ENCODE measurements at places on chromosomes 16 and 17.

DNA sequence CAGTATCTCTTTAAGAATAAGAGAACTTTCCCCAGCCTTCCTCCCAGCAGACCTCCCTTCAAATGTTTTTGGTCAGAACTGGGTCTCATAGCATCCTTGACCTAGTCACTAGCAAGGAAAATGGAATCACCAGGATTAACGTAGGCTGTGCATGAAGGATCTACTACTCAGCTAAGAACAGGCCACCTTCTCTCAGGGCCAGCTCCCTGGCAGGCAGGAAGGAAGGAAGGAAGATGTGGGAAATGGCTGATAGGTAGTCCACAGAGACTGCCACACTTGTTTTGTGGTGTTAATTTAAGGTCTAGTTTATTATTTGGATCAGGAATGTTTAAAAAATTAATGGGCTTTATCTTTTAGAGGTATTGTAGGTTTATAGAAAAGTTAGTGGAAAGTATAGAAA, 136.4 kb downstream of the SPECC1 start:
- no peak for DNase-seq

- DNase-seq: no peak
Observed at GRCh38 chr17:29732613-29733012, 109.9 kb upstream of the CORO6 start.

DNA sequence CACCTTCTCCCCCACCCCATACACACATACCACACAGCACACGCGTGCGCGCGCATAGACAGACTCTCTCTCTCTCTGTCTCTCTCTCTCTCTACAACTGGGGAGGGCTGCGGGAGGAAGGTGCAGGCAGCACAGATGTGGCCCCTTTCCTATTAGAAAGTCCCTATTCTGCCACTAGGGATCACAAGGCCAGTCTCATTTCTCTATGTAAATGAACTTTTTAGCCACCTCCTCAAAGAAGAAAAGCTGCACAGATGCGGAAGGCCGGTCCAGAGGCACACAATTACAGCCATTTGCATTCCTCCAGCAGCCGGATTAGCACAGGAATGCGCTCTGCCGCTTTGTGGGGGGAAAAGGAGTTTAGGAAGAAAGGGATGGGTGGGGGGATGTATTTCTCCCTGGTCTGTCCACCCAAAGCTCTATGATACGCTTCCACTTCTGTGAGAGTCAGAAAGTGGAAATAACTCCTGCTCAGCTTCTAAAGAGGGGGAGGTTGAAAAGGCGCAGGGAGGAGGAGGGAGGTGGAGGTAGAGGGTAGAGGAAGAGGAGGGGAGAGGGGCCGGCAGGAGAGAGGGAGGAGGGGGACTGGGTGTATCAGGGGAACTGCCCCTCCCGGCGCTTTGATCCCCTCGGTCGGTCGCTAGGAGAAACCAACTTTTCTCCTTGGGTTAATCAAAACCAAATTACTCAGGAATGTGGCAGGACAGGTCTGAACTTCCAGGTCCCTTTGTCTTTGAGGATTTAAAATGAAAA, 11.7 kb downstream of the ZFHX3 start:
- DNase-seq: no peak

- no peak for DNase-seq
Observed at GRCh38 chr17:80246266-80246681, 14.4 kb upstream of the RNF213 start.

DNA sequence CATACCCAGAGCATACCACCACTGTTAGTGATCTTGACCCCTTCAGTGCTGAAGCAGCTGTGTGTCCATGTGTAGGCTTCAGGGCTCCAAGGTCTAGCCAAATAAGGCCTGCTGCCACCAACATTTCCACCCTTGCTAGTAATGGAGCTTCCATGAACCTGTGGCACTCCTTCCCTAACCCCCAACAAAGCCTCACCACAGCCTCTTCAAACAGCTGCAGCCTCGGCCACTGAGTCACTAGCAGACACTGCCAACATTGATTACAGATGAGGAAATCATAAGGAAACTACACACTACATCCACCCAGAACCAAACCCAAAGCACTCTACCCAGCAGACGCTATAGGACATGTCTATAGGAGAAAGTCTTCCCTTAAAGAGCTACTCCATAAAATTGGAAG, 610.7 kb downstream of the KCNJ2 start:
- no peak for DNase-seq

- no peak for DNase-seq
Observed at GRCh38 chr16:62926121-62926801, 890.0 kb upstream of the CDH8 start.

DNA sequence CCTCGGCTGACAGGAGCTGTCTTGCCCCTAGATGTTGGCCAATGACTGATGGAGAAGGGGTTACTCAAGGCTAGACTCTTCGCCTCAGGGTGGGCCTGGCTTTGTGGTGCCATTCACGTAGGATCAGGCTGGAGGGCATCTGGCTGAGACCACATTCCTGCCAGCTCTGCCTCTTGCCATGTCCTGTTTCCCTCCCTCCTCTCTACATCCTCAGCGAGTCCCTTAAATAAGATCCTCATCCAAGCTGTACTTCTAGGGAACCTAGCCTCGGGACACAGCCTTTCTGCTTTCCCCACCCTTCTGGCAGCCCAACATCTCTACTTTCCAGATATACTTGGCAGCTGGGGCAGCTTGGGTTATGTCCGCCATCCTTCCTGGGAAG, 27.9 kb upstream of the EFCAB13 start:
- no peak for DNase-seq

DNA sequence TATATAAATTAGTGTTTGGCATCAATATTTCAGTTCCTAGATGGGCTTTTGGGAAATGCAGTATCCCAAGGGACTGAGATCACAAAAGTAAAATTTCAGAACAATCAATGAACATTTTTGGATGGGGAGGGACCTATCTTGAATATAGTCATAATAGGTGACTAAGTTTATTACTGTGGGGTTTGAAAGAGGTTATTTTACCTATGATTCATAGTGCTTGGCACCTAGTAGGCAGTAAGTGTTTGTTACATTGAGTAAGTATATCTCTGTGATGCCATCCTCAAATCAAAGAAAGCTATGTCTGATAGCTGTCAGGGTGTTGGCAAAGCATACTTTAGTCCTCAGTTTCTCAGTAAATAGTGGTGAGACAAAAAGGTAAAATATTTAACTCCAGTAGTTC, 36.9 kb downstream of the ZNF207 start:
- no peak for DNase-seq

DNA sequence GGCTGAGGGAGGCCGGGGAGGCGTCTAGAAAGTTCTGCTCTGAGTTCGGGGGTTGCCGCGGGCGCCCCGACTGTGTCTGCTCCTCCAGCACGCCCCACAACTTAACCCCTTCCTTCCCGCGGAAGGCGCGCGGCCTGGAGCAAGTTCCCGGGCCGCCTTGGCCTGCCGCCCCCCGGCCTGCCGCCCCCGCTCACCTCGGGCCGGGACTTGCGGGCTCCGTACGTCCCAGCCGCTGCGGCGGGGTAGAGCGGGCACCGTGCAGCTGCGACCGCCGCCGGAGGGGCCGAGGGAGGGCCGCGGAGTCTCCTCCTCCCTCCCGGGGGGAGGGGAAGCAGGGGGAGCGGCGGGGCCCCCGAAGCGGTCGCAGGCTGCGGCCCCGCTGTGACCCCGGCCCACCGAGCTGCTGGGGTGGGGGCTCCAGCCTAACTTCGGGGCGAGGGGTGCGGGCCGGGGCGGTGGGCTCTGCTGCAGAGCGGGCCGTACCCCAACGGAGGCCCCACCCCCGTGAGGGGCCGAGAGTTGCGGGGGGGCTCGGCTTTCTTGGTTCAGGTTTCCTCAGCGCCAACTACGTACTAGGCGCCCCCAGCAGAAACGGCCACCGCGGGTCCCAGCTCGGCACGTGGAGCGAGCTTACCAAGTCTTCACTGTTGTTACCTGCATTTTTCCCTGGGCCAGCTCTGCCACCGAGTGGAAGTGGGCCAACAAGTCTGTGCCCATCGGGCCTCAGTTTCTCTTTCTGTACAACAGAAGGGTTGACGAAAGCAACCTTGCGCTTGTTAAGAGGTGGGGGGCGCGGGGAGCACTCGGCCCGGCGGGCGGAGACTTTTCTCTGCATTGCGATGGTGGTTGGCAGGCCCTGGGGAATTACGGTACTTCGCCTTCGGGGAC, at the start of gene CCDC102A:
CCDC102A (minus strand) TSS at position 266 of the 888 bp plus-strand sequence. CDS start 7,394 bp downstream, outside the sequence.
- peak; percentile 83 for DNase-seq

GRCh38 chr17:32914181-32914580, 13.8 kb upstream of the TMEM98 start:
- DNase-seq: peak; percentile 48

- no peak for DNase-seq
Observed at GRCh38 chr16:80982646-80983045, 24.0 kb downstream of the CMC2 start.

GRCh38 chr16:29705030-29705429, 26.1 kb downstream of the QPRT start:
- DNase-seq: no peak

DNA sequence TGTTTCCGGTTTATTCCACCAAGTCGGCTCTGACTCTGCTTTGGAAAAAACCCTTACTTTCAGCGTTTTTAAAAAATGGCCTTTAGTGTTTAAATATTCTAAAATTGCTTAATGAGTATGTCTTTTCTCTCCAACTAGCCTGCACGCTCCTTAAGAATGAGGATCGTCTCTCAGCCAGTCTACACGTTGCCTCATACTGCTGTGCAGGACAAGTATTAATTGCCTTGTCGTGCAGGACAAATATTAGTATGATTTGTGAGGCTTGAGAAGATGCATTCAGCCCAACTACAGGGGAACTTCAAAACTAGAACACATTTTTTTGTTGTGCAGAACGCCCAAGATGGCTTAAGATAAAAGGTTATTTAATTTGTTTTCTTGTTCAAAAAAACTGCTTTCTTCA, 61.2 kb downstream of the MARCHF10 start:
- DNase-seq: no peak

- no peak for DNase-seq
Observed at GRCh38 chr17:56707312-56708219, 114.1 kb downstream of the NOG start.

- DNase-seq: no peak
Observed at GRCh38 chr17:68539548-68540467, 27.6 kb downstream of the PRKAR1A start.

DNA sequence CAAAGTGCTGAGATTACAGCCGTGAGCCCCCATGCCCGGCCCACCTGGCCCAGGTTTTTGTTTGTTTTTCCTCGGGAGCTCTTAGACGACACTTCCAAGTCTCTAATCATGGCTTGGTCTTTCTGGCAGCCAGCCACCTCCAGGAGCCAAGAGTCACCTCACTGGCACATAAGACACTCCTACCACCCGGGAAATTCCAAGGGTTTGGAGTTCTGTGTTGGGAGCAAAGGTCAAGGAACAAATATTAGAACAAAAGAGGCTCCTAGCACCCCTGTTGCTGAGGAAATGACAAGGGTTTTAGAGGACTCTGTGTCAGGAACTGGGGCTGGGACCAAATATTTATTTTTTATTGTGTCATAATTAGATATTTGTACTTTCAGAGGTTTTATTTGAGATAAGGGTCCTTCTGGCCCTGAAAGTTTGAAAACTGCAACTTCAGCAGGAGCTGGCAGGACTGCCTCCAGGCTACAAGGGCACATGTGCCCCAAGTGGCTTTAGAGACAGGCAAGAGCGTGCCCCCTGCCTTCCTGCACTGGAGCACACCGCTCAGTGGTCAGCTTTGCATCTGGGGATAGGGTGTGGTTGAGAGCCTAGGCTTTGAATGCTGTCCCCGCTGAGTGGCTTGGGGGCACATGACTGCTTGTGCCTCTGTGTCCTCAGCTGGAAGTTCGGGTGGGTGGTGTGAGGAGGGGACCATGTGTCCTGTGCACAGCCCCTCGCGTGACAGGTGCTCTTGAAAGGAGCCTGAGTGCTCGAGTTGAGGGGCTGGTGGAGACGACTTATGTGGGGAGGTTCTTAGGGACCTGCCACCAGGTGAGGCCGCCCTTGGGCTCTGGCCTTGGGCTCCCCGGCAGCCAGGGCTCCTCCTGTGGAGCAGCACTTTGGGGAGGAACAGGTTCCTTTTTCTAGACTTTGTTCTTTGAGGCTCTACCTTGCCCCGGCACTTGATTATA, 29.7 kb downstream of the MGRN1 start:
- no peak for DNase-seq

- no peak for DNase-seq
Observed at GRCh38 chr17:62628831-62629555, 1.5 kb downstream of the MRC2 start.

DNA sequence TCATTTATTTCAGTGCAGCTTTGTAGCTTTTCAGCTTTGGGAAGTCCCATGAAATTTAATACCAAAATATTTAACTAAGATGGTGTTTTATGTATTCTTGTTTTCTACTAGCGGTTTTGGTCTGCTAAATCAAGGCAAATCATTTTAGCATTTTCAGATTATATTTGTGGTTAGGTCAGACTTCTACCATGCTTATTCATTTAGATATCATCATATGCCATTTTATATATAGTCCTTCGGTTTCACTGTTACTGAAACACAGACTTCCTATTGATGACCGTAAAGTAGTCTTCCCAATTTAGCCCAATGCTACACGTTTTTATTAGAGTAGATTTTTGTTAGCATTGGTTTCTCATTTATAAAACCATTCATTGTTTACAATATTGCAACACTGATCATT, 5.5 kb downstream of the DYNLRB2 start:
- DNase-seq: no peak

DNA sequence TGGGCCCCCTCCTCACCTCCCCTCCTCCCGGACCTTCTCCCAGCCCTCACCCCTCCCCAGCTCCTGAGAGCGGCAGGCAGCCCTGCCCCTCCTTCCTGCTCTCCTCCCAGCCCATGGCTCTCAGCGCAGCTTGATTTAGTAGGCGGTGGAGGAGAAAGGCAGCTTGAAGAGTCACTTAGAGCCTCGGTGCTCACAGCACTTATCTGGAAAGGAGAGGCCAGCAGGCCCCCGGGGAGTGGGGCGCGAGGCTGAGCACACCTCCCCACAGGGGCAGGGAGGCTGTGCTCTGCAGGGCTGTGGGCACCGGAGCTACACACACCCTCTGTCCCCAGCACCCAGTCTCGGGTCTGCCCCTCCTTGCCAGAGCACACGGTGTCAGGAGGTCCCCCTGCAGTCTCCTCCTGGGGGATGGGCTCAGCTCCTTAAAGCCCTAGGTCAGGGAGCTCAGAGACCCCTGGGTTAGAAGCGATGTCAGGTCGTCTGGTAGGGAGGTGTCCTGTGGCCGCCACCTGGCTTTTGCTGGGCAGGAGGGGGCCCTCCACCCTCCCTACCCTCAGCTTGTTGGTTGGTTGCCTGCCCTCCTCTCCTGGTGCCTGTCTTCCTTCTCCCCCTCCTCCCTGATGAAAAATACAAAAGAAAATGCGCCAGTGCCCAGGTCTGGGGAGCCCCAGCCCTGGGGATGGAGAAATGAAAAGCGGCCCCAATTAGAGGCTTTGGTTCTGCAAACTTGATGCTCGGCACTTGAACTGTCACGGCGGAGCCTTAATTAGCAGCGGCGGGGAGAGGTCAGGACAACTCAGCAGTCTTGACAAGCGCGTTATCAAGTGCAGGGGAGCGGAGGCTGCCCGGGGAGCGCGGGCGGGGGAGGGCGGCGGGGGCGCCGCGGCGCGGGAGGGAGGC, 151.1 kb upstream of the GSE1 start:
- DNase-seq: no peak

- no peak for DNase-seq
Observed at GRCh38 chr17:13885953-13886889, 183.1 kb upstream of the COX10 start.

Measured in stimulated activated naive CD8-positive, alpha-beta T cell treated with anti-CD3 and anti-CD28 coated beads, Interleukin-15, amount 100 ng/mL, for 72 hours (primary cell).